ENCODE measurements at places on chromosomes 3 and 15.

GRCh38 chr3:13243586-13243985 lies 170.4 kb upstream of the IQSEC1 start:
- no peak for DNase-seq

DNA sequence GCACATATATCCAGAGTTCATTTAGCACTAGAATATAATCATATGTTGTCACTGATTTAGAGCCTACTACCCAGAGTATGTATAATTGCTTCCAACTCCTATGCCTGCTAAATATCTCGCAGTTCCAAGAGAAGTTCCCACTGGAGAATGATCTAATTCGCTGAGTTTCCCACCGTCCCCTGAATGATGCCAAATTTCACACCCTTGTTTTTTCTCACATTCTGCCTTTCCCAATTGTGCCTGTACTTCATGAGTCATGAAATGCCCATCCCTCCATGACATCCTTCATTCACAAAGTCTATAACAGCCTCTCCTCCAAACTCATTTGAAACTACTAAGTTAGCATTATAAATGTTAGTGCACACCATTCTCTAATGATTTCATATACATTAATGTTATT lies 177.2 kb downstream of the CBLB start:
- no peak for DNase-seq

GRCh38 chr3:10882851-10883250 lies 66.8 kb downstream of the SLC6A11 start:
- no peak for DNase-seq

DNA sequence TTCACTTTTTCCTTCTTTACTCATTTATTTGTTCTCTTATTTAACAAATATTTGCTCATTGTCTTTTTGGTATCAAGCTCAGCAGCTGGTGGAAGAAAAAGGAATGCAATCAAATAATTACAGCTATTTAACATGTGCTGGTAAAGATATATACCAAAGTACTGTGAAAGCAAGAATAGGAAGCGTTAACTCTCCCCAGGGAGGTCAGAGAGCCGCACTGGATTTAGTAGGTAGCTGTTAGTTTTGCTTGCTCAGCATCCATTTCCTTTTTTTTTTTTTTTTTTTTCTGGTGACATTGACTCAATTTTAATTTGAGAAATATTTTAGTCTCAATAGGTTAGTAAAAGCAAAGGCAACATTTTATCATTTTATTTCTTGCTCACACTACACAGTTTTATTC lies 308.5 kb upstream of the MDFIC2 start:
- DNase-seq, result no peak

DNA sequence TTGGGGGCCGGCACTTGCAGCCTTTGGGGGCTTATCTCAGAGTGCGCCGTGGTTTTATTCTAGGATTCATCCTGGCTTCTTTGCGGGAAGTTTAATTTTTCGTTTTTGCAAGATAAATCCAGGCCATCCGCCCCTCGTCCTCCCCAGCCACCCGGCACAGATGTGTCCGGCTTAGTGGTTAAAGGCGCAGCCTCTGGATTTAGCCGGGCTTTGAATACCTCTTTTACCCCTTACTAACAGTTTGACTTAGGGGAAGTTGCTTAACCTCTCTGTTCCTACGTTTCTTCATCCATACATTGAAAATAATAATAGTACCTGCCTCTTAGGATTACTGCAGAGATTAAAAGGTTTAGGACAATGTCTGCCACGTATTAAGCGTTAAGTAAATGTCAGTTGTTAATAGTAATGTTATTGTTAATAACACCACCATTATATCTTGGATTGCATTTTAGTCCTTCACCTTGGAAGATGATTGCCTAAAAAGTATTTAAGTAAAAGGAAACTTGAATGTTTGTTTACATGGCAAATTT lies 714 bp downstream of the ECT2 start:
- no peak for DNase-seq
